ENCODE measurements at places on chromosomes 5 and 9.

DNA sequence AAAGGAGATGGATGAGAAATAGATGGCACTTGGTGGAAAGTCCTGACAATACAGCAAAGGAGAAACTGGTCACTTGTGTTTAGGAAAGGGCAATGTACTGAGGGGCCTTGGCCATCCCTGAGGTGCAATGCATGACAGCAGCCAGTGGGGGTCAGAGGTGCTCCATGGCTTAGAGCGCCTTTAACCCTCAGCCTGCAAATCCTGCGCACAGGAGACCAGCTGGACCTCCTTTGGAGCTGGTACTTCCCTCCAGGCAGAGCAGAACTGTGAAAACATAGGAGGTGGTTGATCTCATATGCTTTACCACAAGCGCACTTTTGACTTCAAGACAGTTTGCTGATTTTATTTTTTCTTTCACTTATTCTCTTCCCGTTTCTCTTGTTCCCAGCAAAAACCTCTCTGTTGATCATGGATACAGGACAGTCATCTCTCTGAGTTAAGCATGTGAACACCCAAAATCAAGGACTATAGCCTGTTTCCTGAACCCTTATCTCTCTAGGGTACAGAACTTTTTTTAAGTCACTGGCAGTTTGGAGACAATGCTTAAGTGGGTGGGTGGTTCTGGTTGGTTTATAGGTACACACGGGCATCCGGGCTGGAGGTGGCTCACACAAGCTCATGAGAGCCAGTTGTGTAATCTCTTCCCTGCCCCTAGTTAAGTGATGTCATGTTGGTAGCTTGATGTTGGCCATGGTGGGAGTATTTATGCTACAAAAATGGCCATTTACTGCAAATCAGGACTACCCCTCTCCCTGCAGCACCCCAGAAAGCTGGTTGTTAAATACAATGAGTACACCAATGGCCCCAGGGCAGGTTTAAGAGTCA, 37.6 kb upstream of the ANKRD55 start:
- DNase-seq = peak; percentile 43

- no peak for DNase-seq
Observed at GRCh38 chr5:150763023-150763769, 4.4 kb upstream of the DCTN4 start.

- DNase-seq = no peak
Observed at GRCh38 chr5:93281980-93282772, 298.8 kb downstream of the NR2F1-AS1 start.

GRCh38 chr9:7665874-7666273, 133.7 kb downstream of the DMAC1 start:
- DNase-seq = no peak

Data from stimulated activated CD8-positive, alpha-beta memory T cell treated with anti-CD3 and anti-CD28 coated beads, Interleukin-7, amount 100 ng/mL, for 48 hours (primary cell).